ENCODE measurements at places on chromosomes 6 and 20.

- no peak for DNase-seq
These were observed 10.8 kb upstream of the SF3B5 start for GRCh38 chr6:144106206-144106605.

DNA sequence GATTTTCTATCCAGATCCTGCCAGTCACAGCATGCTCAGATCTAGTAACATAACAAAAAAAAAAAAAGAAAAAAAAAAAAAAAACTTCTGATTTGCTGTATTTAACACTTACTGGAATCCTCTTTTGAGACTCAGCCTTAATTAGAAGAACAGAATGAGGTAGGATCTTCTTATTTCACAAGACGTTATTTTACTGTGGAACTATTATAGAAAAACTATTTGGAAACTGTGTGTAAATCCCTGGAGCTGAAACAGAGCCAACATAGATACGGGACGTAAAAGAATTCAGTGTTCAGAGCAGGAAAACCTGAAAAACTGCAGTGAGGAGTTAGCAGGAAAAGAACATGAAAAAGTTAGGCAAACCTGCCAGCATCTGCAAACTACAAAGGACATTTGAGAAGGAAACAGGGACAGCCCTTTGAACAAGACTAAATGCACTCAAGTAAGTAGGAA is 3.4 kb upstream of the ZNF217 start:
- no peak for DNase-seq

DNA sequence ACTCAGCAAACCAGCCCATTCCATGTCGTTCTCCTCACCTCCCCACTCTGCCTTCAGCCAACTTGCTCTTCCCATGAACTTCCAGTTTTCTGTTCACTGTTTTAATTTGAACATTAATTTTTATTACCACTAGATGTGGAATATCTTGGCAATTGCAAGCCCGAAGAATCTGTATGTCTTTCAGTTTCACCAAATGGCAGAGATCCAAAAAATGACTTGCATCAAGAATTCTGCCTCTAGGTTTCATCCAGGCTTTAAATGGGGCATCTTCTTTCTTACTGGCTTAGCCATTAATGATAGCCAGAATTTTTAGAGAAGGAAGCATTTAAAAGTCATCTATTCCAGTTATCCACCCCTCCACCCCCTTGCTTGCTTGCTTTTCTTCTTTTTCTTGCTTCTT is 39.0 kb downstream of the CAP2 start:
- no peak for DNase-seq

- no peak for DNase-seq
These were observed 154.2 kb upstream of the KCNK16 start for GRCh38 chr6:39476670-39477069.

GRCh38 chr6:33944686-33945411 is 141.0 kb upstream of the MLN start:
- no peak for DNase-seq

DNA sequence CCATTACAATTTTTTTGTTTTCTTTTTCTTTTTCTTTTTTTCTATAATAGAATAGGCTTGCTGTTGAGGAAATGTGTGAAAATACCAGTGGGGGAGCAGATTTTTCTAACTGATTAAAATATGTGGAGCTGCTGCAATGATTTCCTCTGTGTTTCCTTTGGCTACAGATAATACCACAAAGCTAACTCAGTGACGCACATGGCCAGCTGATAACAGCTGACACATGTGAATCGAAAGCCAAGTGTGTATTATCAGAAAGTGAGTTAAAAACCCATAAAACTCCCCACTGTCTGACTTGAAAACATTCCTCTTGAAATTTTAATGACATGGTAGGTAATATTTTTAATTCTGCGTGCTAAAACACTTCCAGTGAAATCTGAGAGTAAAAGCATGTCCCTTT is 70.8 kb upstream of the AHI1 start:
- no peak for DNase-seq

- no peak for DNase-seq
These were observed 487.4 kb upstream of the IRAK1BP1 start for GRCh38 chr6:78379982-78380381.

DNA sequence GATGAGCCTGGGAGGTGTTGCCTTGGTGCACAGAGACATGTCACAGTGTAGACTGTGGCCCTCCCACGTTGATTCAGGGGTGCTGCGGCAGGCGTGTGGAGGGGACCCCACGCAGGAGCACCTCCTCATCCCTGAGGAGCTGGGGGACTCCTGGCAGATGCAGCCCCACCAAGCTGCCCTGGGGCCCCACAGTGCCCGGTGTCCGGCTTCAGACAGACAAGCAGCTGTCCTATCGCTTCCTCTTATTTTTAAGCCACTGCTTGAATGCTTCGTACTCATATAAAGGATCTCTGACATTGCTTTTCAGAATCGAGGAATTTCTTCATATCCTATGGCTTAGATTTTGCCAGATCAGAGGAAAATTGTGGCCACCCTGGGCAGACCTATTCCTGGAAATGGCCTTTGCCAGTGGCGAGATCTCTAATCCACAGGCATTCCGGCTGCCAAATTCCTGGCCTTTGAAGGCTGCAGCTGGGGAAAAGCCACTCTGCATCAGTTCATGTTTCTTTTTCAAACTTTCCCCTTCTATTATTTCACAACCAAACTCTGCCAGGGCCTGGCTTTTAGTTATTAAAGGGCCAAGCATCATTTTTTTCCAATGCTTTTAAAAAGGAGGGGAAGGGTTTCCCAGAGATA is 337.0 kb downstream of the THBS2 start:
- DNase-seq: no peak

DNA sequence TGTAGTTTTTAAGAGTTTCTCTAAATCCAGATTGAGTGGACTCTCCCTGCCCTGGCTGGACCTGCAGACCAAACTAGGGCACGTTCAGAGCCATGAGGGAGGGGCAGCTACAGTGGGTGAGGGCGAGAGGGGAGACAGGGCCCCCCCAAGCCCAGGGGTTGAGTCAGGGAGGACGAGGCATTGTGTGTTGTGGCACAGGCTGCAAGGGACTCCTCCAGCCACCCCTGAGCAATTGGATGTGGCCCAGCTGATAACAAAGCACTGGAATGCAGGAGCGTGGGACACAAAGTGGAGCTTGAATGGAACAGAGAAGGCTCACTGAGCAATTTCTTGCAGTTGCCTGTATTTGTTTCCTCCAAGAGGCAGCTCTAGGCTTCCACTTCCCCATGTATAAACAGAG is 43.5 kb upstream of the MYL9 start:
- no peak for DNase-seq

- DNase-seq: no peak
These were observed 2.2 kb downstream of the RXRB start for GRCh38 chr6:33198159-33198852.

All from CD4-positive, alpha-beta T cell treated with Interleukin-17A for 4 hours (primary cell).